Effector CD4-positive, alpha-beta T cell (primary cell): ENCODE measurements at places on chromosomes 4 and X.

DNA sequence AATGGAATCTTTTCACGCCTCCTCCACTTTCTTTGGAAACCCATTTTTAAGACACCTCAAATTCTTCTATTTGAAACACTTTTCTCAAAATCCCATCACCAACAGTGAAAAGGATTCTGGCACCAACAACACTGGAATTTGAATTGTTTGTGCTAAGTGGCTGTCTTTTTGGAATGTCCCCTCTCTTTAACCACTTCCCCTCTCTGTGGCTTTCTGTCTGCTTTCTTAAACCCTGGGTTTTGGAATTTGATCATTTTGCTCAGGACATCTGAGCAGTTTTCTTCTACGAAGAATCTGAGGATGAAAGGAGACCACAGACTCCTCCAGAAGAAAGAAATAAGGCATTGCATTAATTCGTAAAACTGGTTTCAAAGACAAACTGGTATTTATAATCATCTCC, 89.0 kb downstream of the MXRA5 start:
- DNase-seq: no peak

GRCh38 chrX:42772874-42773273, 5.1 kb downstream of the PPP1R2C start:
- DNase-seq: no peak

DNA sequence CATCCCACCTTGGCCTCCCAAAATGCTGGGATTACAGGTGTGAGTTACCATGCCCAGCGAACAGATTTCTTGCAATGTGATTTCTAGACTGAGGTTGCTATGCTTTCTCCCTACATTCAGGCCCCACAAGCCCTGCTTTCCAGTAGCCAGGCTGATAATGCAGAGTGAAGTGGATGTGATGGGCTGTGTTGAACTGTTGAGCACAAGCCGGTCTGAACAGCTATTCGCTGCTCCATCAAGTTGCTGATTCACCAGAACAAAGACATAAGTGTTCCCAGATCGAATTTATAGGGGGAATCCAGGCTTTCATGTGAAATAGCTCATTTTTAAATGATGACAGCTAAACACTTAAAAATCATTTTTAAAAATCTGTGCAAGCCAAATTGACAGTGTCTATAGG, 8.0 kb downstream of the NIPAL1 start:
- DNase-seq: no peak

DNA sequence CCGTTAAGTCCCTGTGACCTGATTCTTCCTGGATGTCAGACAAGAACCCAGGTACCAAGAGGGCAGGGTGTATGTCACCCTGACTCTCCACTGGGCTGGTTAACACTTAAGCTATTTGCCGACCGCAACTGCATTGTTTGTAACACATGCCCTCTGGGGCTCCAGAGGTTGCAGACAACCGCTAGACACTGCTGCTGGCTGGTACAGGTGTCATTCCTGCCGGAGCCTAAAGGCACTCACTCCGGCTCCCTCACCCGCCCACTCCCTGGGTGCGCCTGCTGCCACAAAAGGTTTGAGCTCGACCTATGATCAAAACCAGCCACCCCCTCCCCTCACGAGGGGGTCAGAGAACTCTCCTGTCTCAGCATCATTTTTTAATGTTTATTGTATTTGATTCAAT, 208.2 kb downstream of the FAT4 start:
- no peak for DNase-seq

DNA sequence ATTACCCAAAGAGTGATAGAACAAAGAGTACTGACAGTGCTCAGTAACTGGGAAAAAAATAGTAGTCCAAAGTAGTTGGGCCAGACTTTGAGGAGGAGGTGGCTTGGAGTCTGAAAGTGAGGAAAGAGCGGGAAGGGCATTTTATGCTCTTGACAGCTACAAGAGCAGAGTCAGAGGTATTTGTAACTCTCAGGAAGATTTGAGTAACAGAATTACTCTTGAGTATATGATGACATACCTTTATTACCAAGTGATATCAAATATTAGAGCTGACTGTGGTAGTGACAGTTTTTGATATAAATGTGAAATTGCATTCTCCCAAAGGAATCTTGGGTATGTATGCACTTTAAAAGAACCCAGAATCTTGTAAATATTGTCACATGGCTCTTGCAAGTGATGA, 2.2 kb downstream of the SLAIN2 start:
- DNase-seq: no peak

- no peak for DNase-seq
These were observed 14.0 kb downstream of the OCIAD1 start for GRCh38 chr4:48844843-48845242.

DNA sequence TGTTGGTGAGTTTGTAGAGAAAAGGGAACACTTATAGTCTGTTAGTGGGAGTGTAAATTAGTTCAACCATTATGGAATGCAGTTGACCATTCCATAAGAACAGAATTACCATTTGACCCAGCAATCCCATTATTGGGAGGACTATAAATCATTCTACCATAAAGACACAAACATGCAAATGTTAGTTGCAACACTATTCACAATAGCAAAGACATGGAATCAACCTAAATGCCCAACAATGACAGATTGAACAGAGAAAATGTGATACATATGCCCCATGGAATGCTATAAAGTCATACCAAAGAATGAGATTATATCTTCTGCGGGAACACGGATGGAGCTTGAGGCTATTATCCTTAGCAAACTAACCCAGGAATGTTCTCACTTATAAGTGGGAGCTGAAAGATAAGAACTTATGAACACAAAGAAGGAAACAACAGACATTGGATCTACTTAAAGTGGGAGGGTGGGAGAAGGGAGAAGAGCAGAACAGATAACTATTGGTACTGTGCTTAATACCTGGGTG, 1819.2 kb upstream of the ADGRL3 start:
- no peak for DNase-seq

DNA sequence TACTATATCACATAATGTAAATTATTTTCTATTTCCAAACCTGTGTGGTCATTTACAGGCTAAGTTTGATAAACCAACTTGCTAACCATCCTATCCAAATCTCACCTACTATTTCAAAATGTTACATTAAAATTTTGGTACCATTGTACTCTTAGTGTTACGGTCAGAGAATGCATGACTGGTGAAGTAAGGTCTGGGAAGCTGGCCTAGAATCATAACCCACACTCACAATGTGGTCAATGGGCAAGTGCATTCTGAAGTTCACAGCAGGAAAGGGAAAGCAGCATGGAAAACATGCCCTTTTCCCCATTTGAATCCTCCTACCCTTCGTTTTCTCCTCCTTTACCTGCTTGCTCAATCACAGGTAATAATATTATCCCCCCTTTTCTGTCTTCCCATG, 54.4 kb downstream of the PPP3CA start:
- no peak for DNase-seq

GRCh38 chr4:149793459-149793858, 22.2 kb downstream of the IQCM start:
- DNase-seq: no peak

DNA sequence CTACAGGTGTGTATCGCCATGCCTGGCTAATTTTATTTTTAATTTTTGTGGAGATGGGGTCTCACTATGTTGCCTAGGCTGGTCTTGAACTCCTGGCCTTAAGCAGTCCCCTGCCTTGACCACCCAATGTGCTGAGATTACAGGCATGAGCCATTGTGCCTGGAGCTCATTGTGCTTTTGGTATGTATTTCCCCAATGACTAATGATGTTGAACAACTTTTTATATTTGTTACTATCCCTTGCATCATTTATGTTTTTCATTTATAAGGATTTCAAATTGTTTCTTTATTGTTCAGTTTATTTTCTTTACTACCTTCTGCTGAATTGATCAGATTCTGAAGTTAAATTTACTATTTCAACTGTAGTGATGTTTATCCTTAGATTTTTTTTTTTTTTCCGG, 199.7 kb downstream of the CEP135 start:
- DNase-seq: no peak

DNA sequence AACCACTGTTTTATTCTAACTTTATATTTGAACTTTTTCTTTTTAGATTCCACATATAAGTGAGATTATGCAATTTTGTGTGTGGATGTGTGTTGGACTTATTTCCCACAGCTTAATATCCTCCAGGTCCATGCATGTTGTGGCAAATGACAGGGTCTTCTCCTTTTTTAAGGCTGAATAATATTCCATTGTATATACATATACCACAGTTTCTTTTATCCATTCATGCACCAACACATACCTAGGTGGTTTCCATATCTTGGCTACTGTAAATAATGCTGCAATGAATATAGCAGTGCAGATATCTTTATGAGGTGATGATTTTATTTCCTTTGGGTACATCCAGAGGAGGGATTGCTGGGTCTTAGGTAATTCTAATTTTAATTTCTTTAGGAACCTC, 69.0 kb downstream of the SNCA start:
- no peak for DNase-seq

DNA sequence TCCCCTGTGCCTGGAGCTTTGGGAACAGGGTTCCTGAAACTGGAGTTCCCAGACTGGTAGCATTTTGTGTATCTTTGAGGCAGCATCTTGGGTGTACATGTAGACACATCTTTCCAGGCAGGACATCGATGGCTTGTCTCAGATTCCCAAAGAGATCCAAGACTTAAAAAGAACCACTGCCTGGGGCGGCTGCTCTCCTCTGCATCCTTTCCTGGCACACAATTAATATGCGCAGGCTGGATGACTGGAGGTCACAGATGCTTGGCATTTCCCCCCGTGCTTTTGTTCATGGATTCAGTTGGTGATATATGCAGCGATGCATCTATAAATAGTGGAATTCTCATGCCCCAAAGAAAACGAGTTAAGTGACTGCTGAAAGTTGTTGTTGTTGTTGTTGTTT, 80.5 kb downstream of the CLDN34 start:
- DNase-seq: no peak

- no peak for DNase-seq
These were observed 242.5 kb upstream of the VCX3A start for GRCh38 chrX:6777238-6778002.

DNA sequence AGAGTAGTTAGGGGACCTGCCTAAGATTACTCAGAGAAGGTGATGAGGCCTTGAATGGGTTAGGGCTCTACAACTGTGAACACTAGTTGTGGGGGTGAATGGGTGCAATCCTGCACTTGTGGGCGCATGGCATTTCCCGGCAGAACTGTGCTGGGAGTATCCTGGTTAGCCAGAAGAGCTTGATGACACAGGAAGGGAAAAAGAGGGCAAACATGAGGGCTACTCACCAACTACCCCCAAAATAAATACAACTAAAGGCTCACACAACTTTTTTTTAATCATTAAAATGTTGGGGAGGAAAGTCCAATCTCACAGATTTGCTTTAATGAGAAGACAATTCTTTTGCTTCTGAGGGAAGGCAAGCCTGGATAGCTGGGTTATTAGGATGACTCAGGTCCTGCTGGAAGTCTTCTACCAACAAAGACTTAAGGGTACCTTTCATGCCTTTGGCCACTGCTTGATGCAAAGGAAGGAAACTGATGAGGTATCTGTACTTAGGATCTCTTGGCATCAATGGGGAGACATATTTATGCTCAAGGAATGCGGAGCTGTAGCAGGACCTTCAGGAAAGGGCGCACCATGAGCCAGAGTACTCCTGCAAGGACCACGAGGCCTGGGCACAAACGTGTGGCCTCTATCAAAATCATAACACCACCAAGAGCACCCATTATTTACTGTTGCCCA, 2.6 kb downstream of the PHKA2 start:
- DNase-seq: no peak

DNA sequence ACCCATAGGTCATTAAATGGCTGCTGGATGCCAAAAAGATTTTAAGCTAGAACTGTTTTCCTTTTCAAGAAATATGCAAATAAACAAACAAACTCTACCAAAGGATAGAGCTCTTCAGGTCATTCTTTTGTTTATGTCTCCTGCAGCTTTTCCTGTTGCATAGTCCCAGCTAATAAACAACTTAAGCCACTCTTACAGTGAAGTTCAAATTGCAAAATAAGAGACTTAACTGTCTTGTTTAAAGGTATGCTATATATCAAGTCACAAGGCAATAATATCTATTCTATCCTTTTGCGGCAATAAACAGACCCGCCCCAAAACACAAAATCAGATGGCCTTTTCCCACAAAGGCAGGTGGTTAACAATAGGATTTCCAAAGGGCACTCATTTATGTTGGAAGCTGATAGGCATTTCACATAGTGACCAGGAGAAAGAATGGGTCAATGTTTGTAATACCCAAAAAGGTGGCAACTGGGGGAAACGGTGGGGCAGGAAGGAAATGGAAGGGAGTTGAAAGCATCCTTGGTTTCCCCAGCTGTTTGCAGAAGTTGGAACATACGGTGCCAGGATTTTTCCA, 15.3 kb downstream of the HAND2 start:
- DNase-seq: no peak

DNA sequence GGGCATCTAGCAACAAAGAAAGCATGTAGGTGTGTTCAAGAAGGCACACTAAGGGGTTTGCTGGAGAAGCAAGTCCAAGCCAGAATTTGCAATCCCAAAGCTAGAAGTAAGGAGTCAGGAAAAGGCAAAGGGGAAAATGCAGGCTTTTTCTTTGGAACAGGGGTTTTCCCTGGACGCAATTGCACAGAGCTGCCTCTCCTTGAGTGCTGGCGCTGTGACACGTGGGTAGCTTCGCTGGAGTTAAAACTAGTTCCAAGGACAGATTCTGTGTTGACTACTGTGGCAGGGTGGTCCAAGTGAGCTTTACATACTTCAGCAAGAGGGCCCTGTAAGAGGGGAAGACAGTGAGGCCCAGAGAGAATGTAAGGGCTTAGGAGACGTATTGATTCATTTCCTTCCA, 277.1 kb downstream of the ADGRA3 start:
- DNase-seq: no peak

GRCh38 chr4:158181906-158182305, 9.1 kb upstream of the GASK1B start:
- DNase-seq: no peak

- DNase-seq: no peak
These were observed 82.2 kb downstream of the PSAPL1 start for GRCh38 chr4:7352486-7352885.

DNA sequence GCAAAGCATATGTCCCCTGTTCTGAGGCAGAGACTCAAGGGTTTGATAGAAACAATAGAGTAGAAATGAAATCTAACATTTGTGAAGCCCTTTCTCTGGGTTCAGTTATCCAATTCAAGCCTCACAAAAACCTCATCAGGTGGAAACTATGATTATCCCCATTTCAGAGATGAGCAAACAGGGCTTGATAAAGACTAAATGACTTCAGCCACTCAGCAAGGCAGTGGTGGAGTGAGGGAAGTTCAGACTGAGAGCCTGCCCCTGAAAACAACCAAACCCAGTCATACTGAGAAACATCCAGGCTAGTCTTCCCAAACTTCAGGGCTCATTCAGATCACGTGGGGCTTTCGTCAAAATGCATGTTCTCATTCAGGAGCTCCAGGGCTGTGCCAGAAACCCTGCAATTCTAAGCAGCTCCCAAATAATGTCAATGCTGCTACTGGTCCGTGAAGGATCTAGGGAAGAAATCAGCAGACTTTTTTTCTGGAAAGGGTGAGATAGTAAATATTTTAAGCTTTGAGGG, 109.6 kb upstream of the KIT start:
- DNase-seq: no peak

GRCh38 chr4:63717384-63717783, 691.9 kb downstream of the TECRL start:
- DNase-seq: no peak

DNA sequence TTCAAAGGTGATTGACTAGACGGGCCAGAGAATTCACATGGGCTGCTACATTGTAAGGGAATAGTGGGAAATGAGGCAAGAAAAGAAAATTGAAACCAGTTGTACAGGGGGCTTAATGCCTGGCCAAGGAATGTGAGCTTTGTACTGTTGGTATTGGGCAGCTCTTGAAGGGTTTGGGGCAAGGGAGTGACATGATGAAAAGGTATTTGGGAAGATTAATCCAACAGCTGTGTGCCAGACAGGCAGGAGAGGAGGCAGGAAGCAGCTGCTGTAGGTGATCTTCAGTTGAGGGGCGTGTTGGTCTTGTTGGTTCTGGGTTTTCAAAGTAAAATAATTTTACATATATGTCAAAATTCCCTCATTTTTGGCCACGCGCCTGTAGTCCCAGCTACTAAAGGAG, 384.5 kb upstream of the TENM3 start:
- DNase-seq: no peak
